T-helper 17 cell (primary cell): ENCODE measurements at places on chromosomes 11 and 22. TPM values are rescaled to one million over a fixed set of nuclear protein-coding genes. Genes with fewer than 3 reads are reported as not detected.

Gene FGF3
- total RNA-seq: not detected

Gene CLMP
- 0.67 TPM for total RNA-seq

Gene SCGB2A2
- not detected for total RNA-seq

Gene OR52H1
- total RNA-seq: not detected

Gene CARD16
- 49.1 TPM for total RNA-seq

Gene OR52E8
- not detected for total RNA-seq

Gene TST
- total RNA-seq: 0.60 TPM

Gene IL17REL
- not detected for total RNA-seq

Gene CNTN5
- total RNA-seq: not detected

Gene SLC22A12
- not detected for total RNA-seq

Gene RNH1
- total RNA-seq: 127 TPM

GRCh38 chr11:43736502-43737200 is 56.1 kb downstream of the HSD17B12 start:
- no peak overlapping the region for H3K4me3 ChIP-seq
- H3K36me3 ChIP-seq: peaks cover 2% of the 10 kb centered on the region
- peaks cover 4% of the 10 kb centered on the region for H3K4me1 ChIP-seq

DNA sequence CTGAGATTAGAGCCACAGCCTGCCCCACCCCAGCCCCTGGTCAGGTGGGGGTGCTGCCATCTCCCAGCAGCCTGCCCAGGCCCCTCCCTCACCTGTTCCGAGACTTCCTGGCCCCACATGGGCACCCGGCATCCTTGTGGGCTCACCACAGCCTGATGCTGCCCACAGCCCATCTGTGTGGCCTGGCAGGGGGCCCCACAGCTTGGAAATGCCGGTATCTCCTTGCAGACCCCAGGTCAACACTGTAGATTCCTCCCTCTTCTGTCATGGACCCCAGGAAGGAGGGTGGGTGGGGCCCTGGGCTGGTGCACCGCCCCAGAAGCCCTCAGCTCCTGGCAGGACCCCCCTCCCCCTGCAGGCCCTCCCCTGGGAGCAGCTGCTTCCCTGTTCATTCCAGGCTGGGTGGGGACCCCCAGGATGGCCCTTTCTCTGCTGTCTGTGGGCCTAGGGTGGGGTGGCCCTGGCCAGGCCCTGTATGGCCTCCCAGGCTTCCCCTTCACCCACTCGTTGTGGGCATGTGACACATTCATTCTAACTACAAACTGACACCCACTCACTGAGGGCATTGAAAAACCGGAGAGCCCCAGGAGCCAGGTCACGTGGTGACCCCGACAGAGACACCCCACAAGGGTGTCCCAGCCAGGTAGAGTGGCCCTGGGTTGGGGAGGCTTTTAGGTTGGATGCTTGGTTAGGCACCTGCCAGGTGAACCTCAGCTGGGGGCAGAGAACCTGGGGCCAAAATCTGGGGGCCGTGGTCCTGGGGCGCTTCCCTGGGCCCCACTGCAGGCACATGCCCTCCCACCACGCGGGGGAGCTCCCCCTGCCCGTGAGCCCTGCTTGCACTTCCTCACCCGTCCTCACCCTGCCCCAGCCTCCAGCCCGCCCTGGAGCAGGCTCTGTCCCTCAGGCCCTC is 44.1 kb upstream of the CCDC188 start:
- no peak overlapping the region for H3K27ac ChIP-seq
- H3K36me3 ChIP-seq: no peaks in the 10 kb centered on the region
- peaks cover 9% of the 10 kb centered on the region for H3K27me3 ChIP-seq

GRCh38 chr22:19971276-19972124 is 29.9 kb upstream of the TXNRD2 start:
- H3K4me1 ChIP-seq: peaks cover 15% of the 10 kb centered on the region
- no peak for DNase-seq
- no peak overlapping the region for H3K27ac ChIP-seq
- no peaks in the 10 kb centered on the region for H3K27me3 ChIP-seq

DNA sequence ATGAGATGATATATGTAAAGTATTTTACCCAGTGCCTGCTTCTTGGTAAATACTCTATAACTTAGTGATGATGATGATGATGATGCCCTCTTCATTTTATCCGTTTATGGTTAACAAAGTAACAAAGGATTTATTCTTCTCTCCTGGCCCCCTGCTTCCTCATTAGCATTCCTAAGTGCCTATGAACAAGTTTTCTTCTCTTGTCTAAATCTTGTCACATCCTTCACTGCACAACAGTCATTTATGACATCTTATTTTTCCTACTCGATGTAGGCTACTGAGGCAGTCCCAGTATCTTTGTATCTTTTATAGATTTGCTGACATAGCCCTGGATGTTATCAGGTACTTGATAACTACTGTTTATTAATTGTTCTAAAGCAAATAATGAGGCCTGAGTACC is 754.4 kb upstream of the ARHGAP42 start:
- no peak overlapping the region for H3K27ac ChIP-seq
- no peaks in the 10 kb centered on the region for H3K27me3 ChIP-seq
- no peak for DNase-seq
- H3K36me3 ChIP-seq: peaks cover 2% of the 10 kb centered on the region

DNA sequence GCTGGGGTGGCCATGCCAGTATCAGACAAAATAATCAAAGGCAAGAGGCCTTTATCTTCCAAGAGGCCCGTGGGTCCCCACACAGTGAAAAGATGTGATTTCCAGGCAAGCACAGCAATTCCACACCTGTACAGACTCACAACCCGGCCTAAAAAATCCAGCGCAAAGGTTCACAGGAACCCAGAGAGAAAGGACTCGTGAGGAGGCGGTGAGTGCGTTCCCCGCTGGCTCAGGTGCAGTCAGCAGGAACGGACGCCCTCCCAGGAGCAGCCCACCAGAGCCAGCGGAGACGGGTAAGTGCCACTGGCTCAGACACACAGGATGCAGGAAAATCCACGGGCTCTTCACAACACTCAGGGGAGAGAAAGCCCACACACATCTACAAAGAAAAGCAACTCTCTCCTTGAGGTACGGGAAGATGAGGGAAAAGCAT is 4.4 kb downstream of the TOLLIP start:
- no peak for DNase-seq
- no peaks in the 10 kb centered on the region for H3K36me3 ChIP-seq
- peaks cover 39% of the 10 kb centered on the region for H3K4me1 ChIP-seq
- no peaks in the 10 kb centered on the region for H3K27me3 ChIP-seq
- no peak overlapping the region for H3K4me3 ChIP-seq
- H3K27ac ChIP-seq: no peak overlapping the region

DNA sequence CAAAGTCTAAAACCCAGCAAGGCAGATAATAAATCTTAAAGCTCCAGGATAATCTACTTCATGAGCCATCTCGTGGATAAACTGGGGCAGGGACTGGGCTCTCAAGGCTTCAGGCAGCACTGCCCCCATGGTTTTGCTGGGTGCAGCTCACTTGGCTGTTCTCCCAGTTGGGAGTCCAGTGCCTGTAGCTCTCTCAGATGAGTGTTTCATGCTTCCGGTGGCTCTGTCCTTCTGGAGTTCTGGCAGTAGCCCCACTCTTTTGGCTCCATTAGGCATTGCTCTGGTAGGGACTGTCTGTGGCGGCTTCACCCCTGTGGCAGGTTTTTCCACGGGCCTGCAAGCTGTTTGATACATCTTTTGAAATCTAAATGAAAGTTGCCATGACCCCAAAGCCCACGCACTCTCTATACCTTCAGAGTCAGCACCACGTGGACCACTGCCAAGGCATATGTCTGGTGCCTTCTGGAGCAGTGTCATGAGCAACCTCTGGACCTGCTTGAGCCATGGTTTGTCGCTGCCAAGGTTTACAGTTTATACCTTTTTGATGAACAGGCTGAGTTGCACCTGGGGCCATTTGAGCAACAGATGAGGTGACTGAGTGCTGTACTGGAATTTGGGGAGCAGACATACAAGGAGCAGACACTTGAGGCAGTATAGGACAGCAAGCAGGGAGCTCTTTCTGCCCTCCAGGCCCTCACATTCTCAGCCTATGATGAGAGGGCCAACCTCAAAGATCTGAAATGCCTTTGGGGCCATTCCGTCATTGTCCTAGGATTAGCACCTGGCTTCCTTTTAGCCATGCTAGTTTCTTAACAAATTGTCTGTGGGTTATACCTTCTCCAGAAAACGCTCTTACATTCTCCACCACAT is 48.6 kb downstream of the MTNR1B start:
- no peak overlapping the region for H3K27ac ChIP-seq
- H3K36me3 ChIP-seq: no peaks in the 10 kb centered on the region
- no peak for DNase-seq

- no peak overlapping the region for H3K4me3 ChIP-seq
- H3K27me3 ChIP-seq: no peaks in the 10 kb centered on the region
These were observed 26.8 kb downstream of the DIXDC1 start for GRCh38 chr11:111963931-111964340.

- H3K27me3 ChIP-seq: no peaks in the 10 kb centered on the region
- H3K27ac ChIP-seq: no peak overlapping the region
- no peaks in the 10 kb centered on the region for H3K4me1 ChIP-seq
- no peak for DNase-seq
- no peak overlapping the region for H3K4me3 ChIP-seq
- no peaks in the 10 kb centered on the region for H3K36me3 ChIP-seq
These were observed 286.4 kb downstream of the DYNC2H1 start for GRCh38 chr11:103395612-103396011.

DNA sequence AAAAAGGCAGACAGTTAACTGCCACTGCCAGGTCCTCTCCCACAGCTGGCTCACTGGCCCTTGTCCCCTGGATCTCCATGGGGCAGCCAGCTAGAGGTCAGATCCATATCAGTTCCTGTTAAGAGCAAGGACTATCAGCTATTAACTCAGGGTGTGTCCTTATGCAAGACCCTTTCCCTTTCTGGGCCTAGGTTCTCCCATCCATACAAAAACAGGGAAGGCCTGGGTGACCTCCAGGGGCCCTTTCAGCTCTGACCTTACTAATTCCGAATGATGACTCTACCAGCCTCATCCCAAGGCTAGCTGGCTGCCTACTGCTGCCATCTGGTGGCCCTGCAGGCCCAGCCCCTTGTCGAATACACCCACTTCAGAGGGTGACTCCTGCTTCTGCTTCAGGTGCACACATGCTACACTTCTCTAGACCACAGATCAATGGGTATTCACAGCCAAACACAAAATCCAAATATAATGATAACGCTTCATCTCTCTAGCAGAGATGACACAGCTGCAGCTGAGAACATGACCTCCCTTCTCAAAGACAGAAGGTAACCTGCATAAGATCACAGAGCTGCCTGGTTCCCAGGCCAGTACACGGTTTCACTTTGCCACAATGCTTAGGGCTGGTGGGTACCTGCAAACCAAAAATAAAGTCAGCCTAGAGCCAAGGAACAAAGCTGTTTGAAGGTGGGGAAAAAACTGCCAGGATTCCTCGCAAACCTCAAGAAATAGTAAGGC is 34.1 kb downstream of the SERGEF start:
- H3K27ac ChIP-seq: no peak overlapping the region
- peaks cover 7% of the 10 kb centered on the region for H3K36me3 ChIP-seq
- no peak for DNase-seq
- H3K4me1 ChIP-seq: peaks cover 5% of the 10 kb centered on the region
- H3K27me3 ChIP-seq: no peaks in the 10 kb centered on the region
- H3K4me3 ChIP-seq: no peak overlapping the region

GRCh38 chr11:134215836-134216235 is 7.9 kb downstream of the NCAPD3 start:
- H3K36me3 ChIP-seq: peaks cover 20% of the 10 kb centered on the region
- H3K4me3 ChIP-seq: no peak overlapping the region
- H3K27me3 ChIP-seq: no peaks in the 10 kb centered on the region
- peak overlapping the region; percentile 51 for H3K27ac ChIP-seq
- DNase-seq: no peak
- peaks cover 33% of the 10 kb centered on the region for H3K4me1 ChIP-seq

DNA sequence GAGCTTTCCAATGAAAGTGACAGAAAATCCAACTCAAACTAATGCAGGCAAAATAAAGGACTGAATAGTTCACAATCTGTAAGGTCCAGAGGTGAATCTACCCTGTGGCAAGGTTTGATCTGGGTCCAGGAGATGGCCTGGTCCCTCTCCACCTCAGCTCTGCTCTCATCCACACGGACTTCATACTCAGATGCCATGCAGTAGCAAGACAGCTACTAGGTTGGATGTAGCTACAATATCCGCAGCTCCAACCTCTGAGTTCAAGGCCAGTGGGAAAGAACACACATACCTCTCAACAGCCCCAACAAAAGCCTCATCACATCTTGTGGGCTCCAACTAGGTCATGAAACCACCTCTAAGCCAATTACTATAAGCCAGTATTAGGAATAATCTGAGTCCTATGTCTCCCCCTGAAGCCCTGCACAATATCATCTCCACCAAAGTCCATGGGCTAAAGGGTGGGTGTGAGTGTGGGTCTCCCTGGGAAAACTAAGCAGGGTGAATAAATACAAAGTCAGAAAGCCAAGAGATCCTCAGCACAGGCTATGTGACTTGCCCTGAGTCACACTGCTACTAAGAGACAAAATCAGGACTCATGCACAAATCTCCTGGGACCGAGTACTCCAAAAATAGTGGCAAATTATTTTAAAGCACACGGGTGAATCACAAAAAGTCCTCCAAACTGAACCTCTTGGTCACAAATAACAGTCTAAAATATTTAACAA is 78.8 kb downstream of the LARGE1 start:
- no peaks in the 10 kb centered on the region for H3K4me1 ChIP-seq
- H3K36me3 ChIP-seq: no peaks in the 10 kb centered on the region
- H3K27me3 ChIP-seq: no peaks in the 10 kb centered on the region
- no peak overlapping the region for H3K4me3 ChIP-seq
- DNase-seq: no peak

- no peaks in the 10 kb centered on the region for H3K36me3 ChIP-seq
- H3K27me3 ChIP-seq: no peaks in the 10 kb centered on the region
- no peak overlapping the region for H3K27ac ChIP-seq
- DNase-seq: no peak
- H3K4me1 ChIP-seq: no peaks in the 10 kb centered on the region
These were observed 12.9 kb upstream of the CRKL start for GRCh38 chr22:20904008-20904979.

DNA sequence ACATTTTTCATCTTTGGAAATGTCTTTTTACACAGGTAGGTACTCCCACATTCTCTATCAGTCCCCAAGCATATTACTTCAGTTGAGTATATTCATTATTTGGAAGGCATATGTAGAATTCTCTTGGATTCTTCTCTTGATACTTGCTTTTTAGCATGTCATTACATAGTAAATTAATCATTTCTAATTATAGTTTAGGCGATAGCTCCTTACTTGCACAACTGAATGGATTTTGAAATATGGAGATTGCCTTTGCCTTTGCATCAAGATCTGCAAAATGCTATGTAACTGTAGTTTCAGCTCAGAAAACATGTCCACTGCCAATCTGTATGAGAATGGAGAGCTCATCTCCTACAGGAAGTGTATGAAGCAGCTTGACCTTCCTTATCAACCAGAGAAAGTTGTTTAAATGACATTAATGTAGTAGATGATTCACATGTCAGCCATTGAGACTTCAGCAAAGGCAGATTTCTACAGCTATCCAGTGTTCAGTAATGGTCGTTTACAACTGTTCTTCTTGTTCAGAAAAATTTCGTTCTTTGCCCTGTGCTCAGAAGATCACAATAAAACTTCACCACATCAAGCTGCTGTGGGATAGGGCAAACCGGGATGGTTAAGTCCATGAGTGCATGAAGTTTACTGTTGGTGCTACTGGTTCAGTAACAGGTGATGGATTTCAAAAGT is 61.6 kb downstream of the PPP6R3 start:
- H3K4me1 ChIP-seq: peaks cover 61% of the 10 kb centered on the region
- peaks cover 9% of the 10 kb centered on the region for H3K36me3 ChIP-seq
- H3K4me3 ChIP-seq: no peak overlapping the region
- H3K27me3 ChIP-seq: no peaks in the 10 kb centered on the region
- DNase-seq: no peak
